GDM1 (cell line): ENCODE measurements at places on chromosomes 16 and 17.

- DNase-seq, result no peak
Observed at GRCh38 chr16:2238150-2238837, 2.0 kb downstream of the DNASE1L2 start.

DNA sequence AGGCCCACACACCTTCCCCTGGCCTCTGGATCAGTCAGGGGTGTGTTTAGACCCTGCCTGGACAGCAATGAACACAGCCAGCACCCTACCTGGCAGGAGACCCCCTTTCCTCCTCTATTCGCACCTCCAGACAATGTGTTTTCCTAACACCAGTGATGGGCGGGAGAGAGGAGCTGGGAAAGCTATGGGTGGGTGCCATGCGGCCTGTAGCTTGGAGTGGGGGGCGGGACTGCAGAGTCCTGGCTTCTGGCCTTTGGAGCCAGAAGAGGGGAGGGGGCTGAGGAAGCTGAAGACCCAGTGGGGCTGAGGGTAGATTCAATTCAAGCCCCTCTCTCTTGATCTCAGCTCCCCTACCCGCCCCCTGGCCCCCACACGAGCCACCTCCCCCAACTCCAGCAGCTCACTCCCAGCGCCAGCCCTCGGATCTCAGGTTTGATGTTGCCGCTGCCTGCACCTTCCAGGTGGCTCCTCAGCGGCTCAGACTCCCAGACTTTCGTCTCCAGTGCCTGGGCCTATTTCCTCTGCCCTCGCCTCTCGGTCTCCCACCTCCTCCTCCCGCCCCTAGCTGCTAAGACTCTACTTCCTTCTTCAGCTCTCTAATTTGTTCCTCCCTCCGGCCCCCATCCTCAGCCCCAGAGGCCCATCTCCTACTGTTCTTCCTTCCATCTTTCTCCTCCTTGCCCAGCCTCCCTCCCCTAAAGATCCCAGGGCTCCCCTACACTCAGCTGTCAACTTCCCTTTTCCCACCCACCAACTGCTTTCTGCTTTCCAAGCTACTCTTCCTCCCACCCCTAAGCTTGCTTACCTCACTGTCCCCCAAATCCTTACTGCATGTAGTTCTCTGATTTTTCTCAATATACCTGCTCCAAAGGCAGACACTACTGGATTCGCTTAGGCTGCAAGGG lies 6.8 kb upstream of the SP6 start:
- DNase-seq, result peak; percentile 45

DNA sequence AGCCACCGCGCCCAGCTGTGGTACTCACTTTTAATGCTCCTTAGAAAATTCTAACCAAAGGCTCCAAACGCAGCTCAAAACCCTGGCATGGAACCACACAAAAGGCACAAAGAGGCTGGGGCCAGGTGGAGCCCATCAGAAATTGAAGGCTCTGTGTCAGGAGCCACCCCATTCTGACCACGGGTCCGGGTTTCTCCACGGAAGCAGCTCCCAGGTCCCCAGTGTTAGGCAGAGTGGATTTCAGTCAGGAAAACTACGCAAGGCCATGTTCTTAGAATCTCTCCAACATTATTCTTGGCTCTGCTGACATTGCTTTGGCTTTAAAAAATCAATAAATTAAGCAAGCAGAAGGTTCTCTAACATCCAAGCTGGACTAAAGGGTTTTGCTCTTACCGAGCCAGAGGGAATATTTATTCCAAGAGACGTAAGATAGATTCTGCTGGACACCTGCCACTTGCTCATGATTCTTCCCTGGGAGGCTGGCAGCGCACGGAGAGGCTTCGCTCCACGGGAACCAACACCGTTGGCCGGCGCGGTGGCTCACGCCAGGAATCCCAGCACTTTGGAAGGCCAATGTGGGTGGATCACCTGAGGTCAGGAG lies 93.5 kb downstream of the NXN start:
- DNase-seq, result no peak

- no peak for DNase-seq
Observed at GRCh38 chr17:8311131-8311790, 1.2 kb downstream of the ARHGEF15 start.

GRCh38 chr17:74757931-74758847 lies 9.8 kb downstream of the NHERF1 start:
- DNase-seq, result no peak

GRCh38 chr17:74390680-74391653 lies 23.7 kb downstream of the GPR142 start:
- no peak for DNase-seq

DNA sequence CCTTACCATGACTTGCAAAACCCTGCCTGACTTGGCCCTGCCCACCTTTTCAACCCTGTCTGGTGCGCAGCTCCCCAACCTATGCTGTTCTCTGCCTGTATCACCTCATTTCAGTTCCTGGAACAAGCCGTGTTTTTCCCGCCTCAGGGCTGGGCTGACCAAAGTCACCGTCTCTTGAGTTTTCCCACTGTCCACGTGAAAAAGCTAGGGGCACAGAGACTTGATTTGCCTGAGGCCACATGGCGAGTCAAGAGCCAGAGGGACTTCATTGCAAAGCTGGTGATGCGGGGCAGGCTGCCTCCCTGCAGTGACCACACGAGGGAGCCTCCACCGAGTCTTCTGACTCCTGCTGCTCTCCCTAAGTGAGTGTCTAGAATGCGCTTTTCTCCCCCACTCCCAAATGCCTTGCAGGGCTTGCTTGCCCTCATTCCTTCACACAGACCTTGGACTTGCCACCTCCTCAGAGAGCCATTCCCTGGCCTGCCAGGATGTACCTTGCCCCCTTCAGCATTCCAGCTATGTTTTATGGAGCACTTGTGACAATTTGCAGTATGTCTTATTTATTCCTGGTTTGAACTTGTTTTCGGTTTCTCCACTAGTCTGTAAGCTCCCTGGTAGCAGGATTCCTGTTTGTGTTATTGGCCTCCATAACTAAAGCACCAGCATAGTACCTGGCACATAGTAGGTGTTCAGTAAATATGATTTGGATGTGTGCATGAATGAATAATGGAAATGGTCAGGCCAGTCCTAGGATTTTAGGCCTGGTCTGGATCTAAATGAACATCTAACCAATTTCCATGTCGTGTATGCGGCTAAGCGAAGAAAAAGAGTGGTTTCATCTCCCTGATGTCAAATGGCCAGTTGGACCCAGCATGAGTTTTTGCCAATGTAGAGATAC lies 252.3 kb downstream of the SNX29 start:
- DNase-seq, result peak; percentile 37

GRCh38 chr17:6137716-6138502 lies 67.7 kb downstream of the WSCD1 start:
- DNase-seq, result no peak

GRCh38 chr17:39026980-39027451 lies 59.8 kb upstream of the FBXO47 start:
- DNase-seq, result no peak

DNA sequence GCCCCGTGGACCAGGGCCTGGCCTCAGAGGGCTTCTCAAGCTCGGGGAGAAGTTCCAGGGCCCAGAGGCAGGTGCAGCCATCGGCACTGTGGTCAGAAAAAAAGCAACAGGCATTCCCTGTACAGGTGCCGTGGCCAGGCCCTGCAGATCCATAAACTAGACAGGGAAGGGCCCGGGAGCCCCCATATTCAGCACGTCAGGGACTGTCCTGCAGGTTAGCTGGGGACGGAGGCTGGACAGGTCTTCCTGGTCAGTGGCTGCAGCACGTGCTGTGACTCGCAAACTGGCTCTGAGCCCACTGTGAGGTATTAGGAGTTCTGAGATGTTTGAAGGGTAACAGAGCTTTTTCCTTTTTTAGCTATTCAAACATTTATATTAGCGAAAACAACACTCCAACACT lies 15.0 kb upstream of the C16orf95 start:
- DNase-seq, result no peak

DNA sequence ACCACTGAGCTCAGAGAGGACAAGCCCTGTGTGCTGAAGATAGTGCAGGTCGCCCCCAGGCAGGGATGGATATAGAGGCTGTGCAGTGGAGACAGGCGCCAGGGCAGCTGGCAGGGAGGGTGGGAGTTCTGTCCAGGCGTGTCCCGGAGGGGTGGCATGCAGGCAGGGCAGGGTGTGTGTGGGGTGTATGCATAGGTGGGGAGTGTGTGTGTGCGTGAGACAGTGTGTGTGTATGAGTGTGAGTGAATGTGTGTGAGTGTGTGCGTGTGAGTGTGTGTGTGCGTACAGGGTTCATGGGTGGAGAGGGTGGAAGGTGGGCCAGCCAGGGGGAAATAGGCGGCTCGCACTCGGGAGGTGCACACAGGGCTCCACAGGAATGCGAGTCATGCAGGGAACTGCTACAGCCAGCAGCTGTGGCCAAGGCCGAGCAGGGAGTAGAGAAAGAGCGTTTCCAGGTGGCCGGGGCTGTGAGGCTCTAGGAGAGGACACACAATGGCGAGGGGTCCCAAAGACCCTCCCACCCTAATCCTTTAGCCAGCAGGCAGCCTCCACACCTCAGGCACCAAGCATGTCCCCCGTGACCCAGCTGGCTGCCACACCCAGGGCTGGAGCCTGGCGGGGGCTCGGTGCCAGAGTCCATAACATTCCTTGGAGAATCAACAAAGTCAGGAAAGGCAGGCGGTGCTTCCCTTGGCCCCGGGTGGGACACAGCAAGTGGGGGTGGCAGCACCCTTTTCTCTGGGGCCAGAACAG lies 4.6 kb downstream of the PLCD3 start:
- peak; percentile 25 for DNase-seq

DNA sequence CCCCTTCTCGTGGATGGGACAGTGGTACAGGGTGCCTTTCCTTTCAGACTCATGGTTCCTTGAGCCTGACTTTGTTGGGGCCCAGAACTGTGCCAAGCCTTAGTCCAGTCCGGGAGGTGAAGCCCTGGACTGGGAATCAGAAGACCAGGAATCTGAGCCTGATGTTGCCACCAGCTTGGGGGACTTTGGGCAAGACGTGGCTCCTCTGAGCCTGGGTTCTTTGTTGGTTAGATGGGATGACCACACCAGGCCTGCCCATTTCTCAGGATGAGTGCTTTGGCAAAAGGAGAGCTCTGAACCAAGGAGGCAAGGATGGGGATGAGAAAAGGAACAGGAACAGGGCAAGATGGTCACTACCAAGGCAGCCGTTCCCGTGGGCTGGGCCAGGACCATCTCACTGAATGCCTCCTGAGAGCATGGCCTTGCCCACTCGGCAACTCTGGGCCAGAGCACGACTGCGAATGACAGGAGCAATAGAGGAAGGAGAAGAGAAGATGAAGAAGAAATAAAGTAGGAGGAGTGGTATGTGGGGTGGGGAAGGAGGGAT lies 32.5 kb downstream of the PITPNM3 start:
- DNase-seq, result no peak

GRCh38 chr17:34024386-34024785 lies 230.7 kb upstream of the CCL2 start:
- DNase-seq, result no peak

- no peak for DNase-seq
Observed at GRCh38 chr17:48351911-48352332, 78.1 kb downstream of the SKAP1 start.

DNA sequence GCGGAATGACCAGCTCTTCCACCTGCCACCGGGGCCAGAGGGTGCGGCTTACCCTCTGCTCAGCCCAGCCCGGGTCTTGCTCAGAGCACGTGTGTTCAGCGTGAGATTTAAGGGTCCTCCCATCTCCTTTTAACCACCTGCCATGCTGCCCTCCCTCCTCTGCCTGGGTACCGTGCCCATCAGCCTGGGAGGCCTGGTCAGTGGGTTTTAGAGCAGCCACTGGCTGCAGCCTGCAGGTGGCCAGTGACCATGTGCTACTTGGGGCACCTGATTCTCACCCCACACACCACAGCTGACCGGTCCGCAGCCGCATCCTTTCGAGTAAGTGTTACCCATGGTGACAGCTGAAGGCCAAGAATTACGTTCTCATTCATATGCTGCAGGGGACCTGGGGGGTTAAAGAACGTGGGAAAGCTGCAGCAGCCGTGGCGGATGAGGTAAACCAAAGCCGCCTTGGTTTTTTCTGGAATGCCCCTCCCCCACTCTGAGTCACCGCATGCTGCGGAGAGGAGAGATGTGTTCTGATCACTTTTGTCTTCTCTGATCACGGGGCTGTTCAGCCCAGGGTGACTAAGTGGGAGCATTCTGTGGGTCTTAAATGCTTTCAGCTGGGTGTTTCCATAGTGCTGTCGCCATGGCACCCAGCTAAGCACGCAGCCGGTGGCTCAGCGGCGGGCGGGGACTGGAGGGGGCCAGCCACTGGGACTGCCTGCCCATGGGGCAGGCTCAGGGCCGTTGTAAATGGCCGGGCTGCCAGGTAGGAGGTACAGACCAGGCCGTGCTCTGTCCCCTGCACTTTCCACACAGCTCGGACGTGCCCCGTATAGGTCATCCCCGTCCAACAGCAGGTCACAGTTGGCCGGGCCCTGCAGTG lies 59.8 kb downstream of the BAIAP2 start:
- DNase-seq, result no peak

DNA sequence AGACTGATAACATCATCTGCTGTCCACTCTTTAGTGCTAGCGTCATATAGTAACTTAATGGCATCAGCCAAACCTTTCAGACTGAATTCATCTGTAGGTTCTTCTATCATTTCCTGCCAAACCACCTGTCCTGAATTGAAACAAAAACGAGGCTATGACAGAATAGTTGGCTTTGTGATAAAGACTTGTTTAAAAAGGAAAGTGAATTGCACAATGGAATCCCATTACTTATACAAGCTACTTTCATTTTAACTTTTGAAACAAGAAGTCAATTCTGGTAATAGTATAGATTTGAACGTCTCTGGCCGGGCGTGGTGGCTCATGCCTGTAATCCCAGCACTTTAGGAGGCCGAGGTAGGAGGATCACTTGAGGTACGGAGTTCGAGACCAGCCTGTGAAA lies 18.2 kb downstream of the LASP1NB start:
- no peak for DNase-seq

DNA sequence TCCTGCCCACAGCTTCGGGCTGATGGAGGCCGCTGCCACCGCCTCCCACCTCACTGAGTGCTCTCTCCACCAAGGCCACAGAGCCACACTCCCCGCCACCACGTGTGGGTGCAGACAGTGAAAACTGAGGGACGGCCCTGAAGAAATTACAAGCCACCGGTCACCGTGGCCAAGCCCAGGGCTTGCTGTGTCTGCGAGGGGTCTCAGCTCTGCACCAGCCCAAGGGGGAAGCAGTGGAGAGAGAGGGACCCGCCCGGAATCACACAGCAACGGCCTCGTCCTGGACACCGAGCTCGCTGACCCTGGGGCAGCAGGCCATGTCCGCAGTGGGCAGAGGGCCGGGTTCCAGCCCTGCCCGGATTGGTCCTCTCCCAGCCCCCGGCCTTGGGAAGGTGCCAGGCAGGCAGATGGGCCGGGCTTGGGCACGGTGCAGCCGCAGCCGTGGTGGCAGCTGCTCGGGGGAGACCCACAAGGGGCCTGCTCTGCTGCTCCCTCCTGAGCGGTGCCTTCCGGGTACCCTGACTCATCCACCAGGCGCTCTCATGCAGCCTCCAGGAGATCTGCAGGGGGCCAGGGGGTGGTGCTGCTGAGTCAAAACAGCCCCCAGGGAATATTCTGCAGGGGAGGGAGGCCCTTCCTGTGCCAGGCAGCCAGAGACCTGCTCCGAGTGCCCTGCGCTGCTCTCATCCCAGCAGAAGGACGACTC lies 52.0 kb downstream of the CBFA2T3 start:
- no peak for DNase-seq

GRCh38 chr16:55470533-55471371 lies 8.2 kb upstream of the MMP2 start:
- no peak for DNase-seq
